ENCODE measurements at places on chromosomes 16 and 17. TPM values are rescaled to one million over a fixed set of nuclear protein-coding genes. Genes with fewer than 3 reads are reported as not detected.
A peak's percentile ranks its signal among the peaks of the same experiment; 100 is the strongest.

The MPP3 gene
- 6.4 TPM for total RNA-seq

The OTOP2 gene
- total RNA-seq = not detected

The CACNB1 gene
- total RNA-seq = 4.5 TPM

The SSTR5 gene
- total RNA-seq = not detected

The KRT12 gene
- total RNA-seq = not detected

The DDX42 gene
- total RNA-seq = 80.6 TPM

The HOXB6 gene
- 3.2 TPM for total RNA-seq

The TBC1D24 gene
- 14.1 TPM for total RNA-seq

DNA sequence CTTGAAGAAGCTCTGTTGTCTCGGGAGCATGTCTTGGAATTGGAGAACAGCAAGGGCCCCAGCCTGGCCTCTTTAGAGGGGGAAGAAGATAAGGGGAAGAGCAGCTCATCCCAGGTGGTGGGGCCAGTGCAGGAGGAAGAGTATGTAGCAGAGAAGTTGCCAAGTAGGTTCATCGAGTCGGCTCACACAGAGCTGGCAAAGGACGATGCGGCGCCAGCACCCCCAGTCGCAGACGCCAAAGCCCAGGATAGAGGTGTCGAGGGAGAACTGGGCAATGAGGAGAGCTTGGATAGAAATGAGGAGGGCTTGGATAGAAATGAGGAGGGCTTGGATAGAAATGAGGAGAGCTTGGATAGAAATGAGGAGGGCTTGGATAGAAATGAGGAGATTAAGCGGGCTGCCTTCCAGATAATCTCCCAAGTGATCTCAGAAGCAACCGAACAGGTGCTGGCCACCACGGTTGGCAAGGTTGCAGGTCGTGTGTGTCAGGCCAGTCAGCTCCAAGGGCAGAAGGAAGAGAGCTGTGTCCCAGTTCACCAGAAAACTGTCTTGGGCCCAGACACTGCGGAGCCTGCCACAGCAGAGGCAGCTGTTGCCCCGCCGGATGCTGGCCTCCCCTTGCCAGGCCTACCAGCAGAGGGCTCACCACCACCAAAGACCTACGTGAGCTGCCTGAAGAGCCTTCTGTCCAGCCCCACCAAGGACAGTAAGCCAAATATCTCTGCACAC, 21.2 kb downstream of the AKAP1 start:
- no peak for DNase-seq

- DNase-seq = no peak
Observed at GRCh38 chr17:64051153-64051552, 30.7 kb upstream of the ICAM2 start.

- DNase-seq = no peak
Observed at GRCh38 chr17:12566291-12566690, 99.4 kb upstream of the MYOCD start.

GRCh38 chr17:19703828-19704613, 12.4 kb downstream of the SLC47A2 start:
- DNase-seq = peak; percentile 77

DNA sequence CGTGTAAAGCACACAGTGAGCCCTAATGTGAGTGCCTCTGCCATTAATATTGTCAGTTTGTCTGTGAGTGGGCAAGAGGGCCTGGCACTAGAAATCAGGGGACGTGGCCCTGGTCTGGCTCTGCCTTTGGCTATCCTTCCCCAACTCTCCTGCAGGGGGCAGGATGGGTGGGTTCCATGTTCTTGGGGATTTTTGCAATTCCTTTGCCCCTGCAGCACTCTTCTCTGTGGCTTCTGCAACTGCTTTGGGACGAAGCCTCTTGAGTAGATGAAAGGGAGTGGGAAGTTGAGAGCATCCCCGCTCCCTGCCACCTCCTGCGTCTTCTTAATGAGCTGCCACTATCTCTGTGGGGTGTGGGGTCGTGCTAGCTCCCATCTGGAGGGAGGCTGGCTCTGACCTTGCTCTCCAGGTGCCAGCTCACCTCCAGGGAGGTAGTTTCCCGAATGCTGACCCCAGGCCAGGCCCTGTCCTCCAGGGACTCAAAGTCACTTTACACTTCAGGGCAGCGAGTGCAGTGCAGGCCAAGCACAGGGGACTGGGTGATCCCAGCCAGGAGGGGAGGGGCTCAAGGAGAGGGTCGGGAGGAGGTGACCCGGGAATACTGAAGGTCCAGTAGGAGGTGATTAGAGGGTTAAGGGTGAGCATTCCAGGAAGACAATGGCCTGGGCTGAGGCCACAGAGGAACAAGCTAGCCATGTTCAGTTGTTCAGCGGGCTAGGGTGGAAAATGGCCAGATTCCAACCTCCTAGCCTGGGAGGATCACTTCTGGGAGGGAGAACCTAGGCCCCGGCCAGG, 121.0 kb upstream of the NLRP1 start:
- no peak for DNase-seq

DNA sequence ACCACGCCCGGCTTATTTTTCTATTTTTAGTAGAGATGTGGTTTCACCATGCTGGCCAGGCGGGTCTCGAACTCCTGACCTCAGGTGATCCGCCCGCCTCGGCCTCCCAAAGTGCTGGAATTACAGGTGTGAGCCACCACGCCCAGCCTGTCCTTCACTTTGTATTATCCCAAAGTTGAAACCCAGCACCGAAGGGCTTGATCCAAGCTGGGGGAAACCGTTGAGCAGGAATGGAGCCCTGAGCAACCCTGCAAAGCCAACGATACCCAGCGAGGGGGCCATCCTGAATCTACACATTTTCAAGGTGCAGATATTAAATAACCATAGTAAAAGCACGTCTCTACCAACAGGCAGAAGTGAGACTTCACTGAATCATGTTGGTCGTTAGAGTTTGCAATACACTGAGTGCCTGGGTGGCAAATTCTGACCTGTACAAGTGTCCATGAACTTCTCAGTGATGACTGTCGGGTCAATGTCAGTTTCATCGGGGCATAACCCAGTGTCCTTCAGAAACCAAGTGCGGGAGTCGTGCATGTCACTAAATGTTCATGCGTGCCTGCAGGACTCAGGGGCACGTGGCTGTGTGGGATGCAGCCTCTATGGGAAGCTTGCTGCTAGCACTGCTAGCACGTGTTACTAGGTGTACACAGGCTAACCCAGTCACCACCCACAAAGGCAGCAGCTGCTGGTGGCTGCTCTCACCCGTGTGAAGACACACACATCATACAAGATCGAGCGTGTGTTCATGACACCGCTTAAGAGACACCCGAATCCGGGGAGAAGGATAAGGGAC, 10.5 kb upstream of the RBFOX3 start:
- peak; percentile 77 for DNase-seq

- DNase-seq = no peak
Observed at GRCh38 chr16:8293413-8293812, 296.9 kb downstream of the TMEM114 start.

GRCh38 chr17:78908426-78908825, 5.4 kb upstream of the CEP295NL start:
- no peak for DNase-seq

DNA sequence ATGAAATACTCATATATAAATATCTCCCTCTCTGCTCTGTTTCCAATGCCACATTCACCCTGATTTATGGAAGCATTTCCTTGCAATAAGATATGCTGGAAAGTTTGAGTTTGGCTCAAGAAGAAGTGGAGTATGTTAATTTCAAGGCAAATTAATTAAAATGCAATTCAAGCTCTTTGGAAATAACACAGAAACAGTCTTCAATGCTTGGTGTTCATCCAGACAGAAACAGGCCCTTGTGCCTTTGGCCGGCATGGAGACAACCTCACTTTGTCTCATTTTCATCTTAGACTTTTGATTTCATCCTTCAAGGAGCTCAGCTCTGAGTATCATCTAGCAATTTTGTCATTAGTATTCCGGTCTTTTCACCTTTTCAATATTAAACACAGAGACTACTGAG, 210.0 kb downstream of the C16orf95 start:
- DNase-seq = no peak

GRCh38 chr17:16952401-16952800, 19.5 kb downstream of the TNFRSF13B start:
- DNase-seq = no peak

DNA sequence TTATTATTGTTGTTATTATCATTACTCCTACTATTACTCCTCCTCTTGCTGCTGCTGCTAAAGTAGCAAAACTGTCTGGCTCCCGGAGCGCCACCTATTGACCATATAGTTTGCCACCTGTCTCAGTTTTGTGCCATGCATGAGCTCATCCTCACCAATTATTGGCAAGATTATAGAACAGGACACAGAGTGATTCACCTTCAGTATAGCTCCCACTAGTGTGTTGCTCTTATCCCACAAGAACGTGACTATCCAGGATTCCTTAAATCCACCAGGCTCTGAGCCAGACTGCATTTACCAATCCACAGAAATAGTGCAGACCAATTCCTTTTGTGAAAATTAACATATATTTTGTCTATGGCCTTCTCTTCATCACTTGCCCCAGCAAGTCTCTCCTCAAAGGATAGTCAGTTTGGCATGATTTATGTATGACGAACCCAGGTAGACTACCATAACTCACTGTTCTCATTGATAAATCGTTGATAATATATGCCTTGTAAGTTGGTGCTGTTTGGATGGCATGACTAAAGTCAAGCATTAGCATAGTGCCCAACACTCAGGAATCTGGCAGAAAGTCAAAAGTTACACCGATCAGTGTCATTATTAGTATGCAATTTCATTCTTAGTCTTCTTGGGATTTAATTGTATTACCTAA, 405.5 kb upstream of the HSBP1 start:
- no peak for DNase-seq

DNA sequence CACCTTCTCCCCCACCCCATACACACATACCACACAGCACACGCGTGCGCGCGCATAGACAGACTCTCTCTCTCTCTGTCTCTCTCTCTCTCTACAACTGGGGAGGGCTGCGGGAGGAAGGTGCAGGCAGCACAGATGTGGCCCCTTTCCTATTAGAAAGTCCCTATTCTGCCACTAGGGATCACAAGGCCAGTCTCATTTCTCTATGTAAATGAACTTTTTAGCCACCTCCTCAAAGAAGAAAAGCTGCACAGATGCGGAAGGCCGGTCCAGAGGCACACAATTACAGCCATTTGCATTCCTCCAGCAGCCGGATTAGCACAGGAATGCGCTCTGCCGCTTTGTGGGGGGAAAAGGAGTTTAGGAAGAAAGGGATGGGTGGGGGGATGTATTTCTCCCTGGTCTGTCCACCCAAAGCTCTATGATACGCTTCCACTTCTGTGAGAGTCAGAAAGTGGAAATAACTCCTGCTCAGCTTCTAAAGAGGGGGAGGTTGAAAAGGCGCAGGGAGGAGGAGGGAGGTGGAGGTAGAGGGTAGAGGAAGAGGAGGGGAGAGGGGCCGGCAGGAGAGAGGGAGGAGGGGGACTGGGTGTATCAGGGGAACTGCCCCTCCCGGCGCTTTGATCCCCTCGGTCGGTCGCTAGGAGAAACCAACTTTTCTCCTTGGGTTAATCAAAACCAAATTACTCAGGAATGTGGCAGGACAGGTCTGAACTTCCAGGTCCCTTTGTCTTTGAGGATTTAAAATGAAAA, 11.7 kb downstream of the ZFHX3 start:
- no peak for DNase-seq

GRCh38 chr16:563072-563644, 3.0 kb downstream of the PRR35 start:
- DNase-seq = no peak

DNA sequence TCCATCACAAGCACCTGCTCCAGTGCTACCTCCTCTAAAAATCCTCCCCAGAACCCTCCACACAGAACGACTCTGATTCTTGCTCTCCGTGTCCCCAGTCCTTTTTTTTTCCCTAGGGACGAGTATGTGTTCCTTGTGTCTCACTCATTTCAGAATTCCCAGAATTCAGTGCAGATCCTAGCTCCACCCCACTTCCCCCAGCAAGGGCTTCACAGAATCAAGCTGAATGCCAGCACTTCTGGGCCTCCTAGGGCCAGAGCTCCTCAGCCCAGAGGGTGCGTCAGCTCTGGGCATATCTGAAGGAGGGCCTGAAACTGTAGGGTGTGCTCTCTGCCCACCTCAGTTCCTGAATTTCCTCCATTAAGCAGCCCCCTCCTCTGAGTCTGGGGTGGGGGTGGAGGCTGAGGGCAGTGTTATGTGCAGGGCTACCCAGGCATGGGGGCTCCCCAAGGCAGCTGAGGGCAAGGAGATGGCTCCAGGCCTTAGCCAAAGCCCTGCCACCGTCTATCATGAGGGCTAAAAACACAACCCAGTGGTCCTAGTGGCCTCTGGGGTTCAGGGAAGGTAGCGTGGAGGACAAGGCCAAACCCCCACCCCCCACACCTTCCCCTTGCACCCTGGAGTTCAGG, 6.5 kb downstream of the UNC119 start:
- DNase-seq = no peak

GRCh38 chr17:13016881-13017654, 759 bp downstream of the ELAC2 start:
- DNase-seq = no peak

- no peak for DNase-seq
Observed at GRCh38 chr17:8572764-8573163, 57.8 kb downstream of the MYH10 start.

- DNase-seq = no peak
Observed at GRCh38 chr16:4386451-4386805, 14.8 kb downstream of the VASN start.
